ENCODE measurements at places on chromosomes 4 and X. TPM values are rescaled to one million over a fixed set of nuclear protein-coding genes. Genes with fewer than 3 reads are reported as not detected.

Gene BMP3
- not detected for polyA plus RNA-seq

Gene UGT2B28
- not detected for polyA plus RNA-seq

Gene PDE6B
- polyA plus RNA-seq, result 0.34 TPM

Gene MAGEB1
- polyA plus RNA-seq, result not detected

Gene CT45A5
- not detected for polyA plus RNA-seq

Gene CSN1S1
- polyA plus RNA-seq, result not detected

Gene GC
- polyA plus RNA-seq, result not detected

Gene ZIC3
- polyA plus RNA-seq, result not detected

Gene TCP11X2
- not detected for polyA plus RNA-seq
